Activated naive CD8-positive, alpha-beta T cell treated with anti-CD3 and anti-CD28 coated beads, Interleukin-2, amount 50 U/mL, for 24 hours (primary cell): ENCODE measurements at places on chromosomes 16 and 17.

DNA sequence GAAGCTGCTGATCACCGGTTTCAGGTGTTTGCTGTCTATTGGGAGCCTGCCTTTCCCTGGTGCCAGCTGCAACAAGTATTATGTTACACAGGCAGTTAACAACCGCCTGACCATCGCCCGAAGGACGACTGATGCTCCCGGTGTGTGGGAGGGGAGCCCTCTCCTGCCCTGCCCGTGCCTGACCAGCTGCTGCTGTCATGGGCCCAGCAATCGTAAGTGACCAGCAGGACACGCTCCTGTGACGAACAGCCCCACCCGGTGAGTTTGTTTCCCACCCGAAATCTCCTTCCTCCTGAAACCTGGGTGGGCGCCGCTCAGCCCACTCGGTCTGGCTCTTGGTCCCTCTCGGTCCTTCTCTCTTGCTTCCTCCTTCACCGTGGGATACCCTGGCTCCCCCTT is 17.9 kb upstream of the UBE2I start:
- no peak for DNase-seq

- DNase-seq, result no peak
Measured at GRCh38 chr17:18254888-18255649, 3.5 kb downstream of the FLII start.

DNA sequence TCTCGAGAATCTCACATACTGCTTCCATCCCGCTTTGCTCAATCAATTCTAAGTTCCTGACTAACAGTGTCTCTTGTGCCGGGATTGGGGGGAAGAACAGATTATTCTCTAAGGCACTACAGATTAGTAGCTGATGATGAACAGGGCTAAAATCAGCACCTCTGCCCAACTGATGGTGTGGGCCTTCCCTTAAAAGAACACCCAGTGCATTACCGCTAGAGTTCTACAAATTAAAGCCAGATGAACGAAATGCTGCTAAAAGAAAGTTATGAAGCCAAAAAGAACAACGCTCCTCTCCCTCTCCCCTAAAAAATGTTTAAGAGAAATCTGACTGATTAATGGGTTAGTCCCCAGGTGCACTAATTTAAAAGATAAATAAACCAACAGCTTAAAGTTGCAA is 4.4 kb downstream of the CDC27 start:
- no peak for DNase-seq

GRCh38 chr17:82205720-82206508 is 6.7 kb downstream of the CCDC57 start:
- DNase-seq, result peak; percentile 81

GRCh38 chr17:80970044-80970761 is 21.4 kb upstream of the CHMP6 start:
- peak; percentile 63 for DNase-seq
